ENCODE measurements at places on chromosomes 1 and 21.

DNA sequence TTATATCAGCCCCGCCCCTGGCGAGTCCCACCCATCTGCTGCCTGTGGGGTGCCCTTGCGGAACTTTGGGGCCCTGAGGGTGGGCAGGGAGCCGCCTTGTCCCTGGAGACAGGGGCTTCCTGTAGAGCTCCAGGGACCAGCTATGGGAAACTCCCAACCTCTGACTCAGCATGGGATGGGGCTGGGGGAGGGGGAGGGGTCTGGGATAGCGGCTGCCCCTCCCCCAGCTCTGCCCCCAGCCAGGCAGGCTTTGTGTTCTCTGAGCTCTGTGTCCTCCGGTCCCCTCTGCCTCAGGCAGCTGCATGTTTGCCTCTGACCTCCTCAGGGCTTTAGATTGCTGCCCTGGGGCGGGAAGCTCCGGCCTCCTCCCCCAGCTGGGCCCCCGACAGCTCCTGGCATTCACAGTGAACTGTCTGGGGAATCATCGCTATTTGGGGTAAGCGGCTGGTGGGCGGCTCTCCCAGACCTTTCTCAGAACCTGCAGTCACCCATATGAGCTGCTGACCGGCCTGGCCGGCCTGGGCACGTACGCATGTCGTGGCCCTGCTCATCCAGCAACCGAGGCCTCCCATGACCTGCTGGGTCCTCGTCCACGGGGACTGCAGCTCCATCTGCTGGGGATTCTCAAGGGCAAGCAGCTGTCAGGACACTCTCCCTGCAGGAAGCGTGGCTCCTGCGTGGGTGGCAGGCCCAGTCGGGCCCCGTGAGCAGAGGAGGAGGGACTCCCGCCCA lies 17.1 kb downstream of the ARHGEF16 start:
- DNase-seq = no peak

GRCh38 chr1:45238846-45239245 lies 32.4 kb upstream of the ZSWIM5 start:
- DNase-seq = no peak

DNA sequence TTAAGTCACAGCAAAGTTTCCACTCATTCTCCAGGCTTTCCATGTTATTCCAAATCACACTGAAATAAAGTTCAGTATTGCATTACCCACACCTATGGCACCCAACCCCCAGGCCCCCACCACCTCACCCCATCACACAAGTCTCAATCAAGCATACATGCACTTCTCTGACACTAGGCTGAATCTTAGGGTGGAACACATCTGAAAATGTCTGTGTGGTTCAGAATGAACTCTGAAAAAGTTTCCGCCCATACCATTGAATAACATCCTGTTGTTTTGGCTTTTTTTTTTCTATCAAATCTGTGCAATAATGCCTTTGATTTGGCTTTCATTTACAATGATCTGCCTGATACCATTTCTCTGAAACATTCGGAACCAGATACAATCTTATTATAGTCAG lies 25.8 kb upstream of the LRRC8C start:
- DNase-seq = no peak

DNA sequence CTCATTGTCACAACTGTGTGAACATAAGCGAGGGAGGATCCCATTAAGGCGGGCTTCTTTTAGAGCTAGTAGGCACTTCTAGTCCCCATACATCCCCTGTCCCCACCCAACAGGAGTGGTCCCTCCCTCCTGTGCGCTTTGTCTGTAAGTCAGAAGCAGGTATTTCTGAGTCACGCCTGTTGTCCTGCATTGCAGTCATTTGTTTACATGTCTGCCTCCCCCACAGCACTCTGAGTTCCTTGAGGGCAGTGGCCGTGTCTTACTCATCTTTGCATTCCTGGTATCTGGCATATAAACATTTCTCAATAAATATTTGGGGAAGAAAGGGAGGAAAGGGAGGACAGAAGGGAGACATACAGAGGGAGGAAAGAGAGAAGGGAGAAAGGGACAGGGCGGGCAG lies 40.3 kb downstream of the PLEKHA6 start:
- no peak for DNase-seq

GRCh38 chr1:239387304-239388158 lies 1.2 kb downstream of the CHRM3 start:
- no peak for DNase-seq

- DNase-seq = no peak
Observed at GRCh38 chr1:14836426-14837140, 238.1 kb downstream of the KAZN start.

- peak; percentile 74 for DNase-seq
Observed at GRCh38 chr1:153568367-153569099, 2.9 kb upstream of the S100A2 start.

DNA sequence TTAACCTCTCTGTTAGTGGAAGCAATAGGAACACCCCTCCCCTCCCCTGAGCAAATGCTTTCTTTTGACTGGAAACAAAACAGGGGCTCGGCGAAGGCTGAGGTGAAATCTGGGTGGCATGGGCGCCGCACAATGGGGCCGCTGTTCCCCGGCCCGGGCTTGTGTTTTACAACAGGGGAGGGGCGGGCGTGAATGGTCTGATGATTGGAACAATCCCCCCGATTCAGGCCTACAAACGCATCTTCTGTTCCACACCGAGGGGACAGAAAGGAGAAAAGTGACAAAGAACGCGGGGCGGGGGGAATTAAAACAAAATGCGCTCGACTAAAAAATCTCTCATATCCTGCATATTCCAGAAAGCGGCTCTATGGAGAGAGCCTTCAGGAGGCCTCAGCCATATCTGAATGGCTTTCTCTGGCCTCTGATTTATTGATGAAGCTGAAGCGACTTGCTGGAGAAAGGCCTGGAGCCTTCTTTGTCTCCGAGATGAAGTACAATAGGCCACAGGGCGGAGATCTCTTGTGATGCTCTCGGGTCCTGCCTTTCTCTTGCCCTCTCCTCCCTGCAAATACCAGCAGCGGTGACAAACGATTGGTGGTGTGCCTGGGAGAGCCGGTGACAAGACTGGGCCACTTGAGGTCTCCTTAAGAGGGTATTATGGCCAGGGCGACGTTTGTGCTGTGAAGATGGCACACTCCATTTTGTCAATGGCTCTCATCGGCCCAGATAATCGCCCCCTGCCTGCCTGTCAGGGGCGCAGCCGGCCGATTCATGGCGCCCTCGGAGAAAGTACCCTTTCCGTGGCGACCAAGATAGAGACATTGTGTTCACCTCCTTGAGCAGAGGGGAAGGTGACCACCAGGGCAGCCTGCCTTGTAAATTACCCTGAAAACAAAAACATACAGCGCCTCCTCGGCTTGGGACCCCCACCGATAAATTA lies 47.1 kb upstream of the OLIG2 start:
- DNase-seq = no peak

GRCh38 chr1:112296908-112297307 lies 99.1 kb upstream of the CTTNBP2NL start:
- DNase-seq = no peak

DNA sequence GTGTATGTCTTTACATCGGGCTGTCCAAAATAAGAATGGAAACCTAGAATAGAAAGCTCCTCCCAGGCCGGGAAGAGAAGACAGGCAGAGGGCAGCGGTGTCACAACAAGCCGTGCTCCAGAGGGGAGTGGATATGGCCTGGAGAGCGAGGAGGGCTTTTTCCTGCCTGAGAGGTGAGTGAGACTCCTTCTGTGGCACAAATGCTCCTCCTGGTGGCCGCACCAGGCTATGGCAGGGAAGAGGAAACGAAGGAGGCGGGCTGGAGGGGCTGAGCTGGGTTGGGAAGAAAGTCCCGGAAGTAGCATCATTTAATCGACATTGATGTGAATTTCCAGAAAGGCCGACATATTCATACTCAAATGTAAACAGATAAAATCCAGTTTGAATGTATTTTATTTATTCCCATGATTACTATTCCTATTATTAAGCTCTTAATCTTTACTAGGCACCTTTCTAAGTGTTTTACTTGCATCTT lies 54.7 kb downstream of the MEF2D start:
- peak; percentile 61 for DNase-seq

DNA sequence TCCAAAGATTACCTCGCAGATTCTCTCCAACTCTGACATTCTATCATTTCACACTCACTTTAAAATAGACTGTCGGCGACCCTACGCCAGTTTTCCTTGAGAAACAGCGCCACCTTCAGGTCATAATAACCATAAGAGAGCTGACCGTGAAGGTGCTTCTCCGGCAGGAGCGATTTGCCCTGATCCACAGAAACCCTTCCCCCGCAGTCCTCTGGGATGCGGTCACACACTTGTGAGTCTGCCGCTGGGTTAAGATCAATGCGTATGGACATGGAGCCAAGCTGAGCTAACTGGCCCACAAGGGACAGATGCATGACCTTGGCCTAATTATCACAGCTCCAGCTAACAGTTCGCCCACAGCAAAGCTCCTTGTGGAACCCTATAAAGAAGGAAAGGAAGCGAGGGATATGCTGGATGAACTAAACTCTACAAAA lies 32.8 kb upstream of the IFNAR2 start:
- DNase-seq = peak; percentile 27

DNA sequence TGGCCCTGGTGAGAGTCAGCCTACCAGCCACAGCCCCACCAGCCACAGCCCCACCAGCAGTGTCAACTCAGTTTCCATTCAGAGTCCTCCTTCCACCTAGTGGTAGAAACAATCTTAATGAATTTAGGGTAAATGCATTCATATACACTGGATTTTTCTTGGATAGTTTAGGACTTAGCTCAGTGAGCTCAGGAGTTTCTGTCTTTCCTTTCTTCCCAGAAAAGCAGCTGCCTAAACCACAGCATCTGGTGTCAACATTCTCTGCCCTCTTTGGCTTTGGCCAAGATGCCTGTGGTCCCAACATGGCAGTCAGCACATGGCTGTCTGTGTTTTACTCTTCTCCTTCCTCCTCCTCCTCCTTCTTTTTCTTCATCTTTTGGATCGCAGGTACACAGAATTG lies 94.0 kb downstream of the CLIC6 start:
- no peak for DNase-seq

DNA sequence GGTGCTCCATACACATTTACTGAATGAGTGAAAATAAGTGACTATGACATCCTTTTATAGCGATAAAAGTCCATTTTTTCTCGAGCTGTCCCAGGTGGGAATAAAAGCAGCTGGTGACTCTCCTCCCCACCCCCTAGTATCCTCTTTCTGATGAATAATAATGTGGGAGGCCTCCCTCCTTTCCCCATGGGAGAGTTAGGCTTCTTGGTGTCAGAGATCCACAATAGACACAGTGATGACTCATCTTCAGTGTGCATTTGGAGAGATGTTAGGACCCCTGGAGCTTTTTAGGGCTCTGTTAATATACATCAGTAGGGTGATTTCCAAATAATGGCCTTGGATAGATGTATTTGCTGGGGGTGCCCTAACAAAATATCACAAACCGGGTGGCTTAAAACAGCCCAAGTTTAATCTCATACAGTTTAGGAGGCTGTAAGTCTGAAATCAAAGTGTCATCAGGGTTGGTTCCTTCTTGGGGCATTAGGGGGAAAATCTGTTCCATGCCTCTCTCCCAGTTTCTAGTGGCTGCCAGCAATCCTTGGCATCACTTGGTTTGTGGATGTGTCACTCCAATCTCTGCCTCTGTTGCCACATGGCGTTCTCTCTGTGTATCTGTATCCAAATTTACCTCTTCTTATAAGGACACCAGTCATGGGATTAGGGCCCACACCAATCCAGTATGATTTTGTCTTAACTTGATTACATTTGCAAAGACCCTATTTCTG lies 4.4 kb upstream of the PHC2 start:
- no peak for DNase-seq

DNA sequence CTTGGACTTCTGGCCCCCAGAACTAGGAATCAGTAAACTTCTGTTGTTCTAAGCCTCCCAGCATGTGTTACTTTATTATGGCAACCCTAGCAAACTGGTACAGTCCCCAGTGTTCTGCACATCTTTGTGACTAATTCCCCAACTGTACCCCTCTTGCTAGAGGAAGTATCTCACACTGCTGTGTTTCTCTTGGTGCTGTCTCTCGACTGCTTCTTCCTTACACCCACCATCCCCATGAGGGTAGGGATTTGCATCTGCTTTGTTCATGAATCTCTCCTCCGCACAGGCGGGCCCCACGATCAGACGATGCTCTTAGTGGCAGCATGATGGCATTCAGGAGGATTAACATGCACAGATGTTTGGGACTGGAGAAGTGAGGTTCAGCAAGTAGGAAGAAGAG lies 46.7 kb downstream of the CLIC6 start:
- no peak for DNase-seq

DNA sequence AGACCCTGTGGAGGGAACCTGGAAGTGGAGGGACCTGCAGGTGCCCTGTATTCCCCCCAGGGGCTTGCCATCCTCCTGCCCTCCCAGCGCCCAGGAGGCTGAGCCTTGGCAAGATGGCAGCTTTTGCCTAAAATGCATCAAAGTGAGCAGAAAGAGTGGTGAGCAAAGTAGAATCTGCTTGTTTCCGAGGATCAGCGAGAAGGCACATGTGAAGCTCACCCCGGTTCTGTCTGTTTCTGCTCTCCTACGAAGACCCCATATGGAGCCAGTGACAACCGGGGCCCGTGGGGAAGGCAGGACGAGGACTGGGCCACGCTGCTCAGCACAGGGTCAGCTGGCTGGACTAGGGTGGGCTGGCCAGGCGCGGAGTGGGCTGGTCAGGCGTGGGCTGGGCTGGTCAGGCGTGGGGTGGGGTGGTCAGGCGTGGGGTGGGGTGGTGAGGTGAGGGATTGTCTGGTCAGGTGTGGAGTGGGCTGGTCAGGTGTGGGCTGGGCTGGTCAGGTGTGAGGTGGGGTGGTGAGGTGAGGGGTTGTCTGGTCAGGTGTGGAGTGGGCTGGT lies 5.2 kb upstream of the FNDC10 start:
- no peak for DNase-seq

DNA sequence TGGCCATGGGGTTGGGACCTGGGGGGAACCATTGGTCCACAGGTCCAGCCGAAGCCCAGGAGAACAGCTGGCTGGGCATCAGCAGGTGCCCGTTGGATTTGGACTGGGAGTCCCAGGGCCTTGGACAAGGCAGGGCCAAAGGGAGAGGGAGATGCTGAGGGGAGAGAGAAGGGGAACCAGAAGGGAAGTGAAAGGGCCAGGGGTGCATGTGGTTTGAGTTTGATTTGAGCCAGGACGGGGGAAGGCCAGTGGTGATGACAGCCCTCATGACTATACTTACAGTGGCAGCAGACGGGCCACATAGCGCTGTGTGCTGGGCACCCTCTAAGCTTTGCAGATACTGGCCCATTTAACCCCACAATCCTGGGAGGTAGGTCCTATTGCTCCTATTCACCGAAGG lies 18.8 kb downstream of the AGRN start:
- DNase-seq = no peak

DNA sequence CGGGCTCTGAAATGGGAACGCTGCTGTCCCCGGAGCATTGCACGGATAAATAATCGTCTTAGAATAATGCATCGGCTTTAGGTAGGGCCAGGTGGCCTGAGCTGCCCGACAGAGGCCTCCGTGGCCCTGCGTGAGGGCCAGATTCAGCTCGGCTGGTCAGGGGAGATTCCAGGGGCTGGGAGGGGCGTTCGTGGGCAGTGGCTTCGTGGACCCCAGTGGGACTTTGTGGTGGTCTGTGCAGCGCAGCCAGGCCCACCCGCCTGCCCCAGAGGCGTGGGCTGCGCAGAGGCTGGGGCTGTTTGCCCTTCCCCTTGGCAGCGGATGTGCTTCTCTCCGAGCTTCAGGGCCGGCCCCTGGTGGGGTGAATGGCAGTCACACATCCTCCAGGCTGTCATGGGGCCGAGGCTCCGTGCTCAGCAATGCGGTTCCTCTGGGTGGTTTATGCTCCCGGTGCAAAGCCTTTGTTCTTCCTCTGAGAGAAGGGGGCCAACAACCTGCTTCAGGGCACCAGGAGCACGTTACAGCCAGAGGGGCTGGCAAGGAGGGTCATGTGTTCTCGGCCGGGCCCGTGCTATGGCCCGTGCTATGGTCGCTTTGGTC lies 104.5 kb downstream of the PRDM16 start:
- DNase-seq = no peak

GRCh38 chr1:109105881-109106280 lies 8.0 kb upstream of the ELAPOR1 start:
- no peak for DNase-seq

GRCh38 chr1:17575797-17576518 lies 36.5 kb downstream of the ARHGEF10L start:
- DNase-seq = no peak

Data from NK-92 treated with Interleukin-12 subunit alpha and Interleukin-12 subunit beta, amount 100 ng/mL, for 24 hours (cell line).